ENCODE measurements at places on chromosomes 5 and 9. TPM values are rescaled to one million over a fixed set of nuclear protein-coding genes. Genes with fewer than 3 reads are reported as not detected.

- DNase-seq = no peak
Measured at GRCh38 chr5:176929654-176930053, 30.5 kb upstream of the HK3 start.

PDE8B gene
- total RNA-seq = 5.3 TPM

CNTNAP3 gene
- total RNA-seq = 7.4 TPM

DNA sequence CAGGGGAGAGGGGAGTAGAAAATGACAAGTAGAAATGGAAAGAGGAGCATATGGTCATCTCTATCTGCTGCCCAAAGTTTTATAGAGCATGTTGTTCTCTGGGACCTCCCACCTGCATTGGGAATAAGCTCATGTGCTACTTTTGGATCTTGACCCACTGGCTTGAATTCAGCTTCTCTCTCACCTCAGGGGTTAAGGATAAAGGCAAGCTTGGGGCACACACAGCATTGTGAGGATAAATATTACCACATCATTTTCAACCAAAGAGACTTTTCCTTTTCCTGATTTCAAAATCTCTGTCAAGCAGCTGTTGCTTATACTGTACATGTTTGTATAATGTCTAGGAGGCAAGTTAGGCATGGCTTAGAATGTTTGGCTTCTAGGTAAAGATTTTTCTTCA, 16.6 kb downstream of the ATP10B start:
- no peak for DNase-seq

GRCh38 chr5:173235499-173236394, 741 bp upstream of the NKX2-5 start:
- DNase-seq = no peak

ACTBL2 gene
- not detected for total RNA-seq

GRCh38 chr5:388266-389196, 54.4 kb upstream of the EXOC3 start:
- no peak for DNase-seq

DNA sequence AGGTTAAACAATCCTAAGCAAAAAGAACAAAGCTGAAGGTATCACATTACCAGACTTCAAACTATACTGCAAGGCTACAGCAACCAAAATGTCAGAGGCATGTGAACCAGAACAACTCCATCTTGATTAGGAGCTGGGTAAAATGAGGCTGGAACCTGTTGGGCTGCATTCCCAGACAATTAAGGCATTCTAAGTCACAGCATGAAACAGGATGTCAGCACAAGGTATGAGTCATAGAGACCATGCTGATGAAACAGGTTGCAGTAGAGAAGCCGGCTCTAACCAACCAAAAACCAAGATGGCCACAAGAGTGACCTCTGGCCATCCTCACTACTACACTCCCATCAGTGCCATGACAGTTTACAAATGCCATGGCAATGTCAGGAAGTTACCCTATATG, 252.0 kb downstream of the RASEF start:
- DNase-seq = no peak

DNA sequence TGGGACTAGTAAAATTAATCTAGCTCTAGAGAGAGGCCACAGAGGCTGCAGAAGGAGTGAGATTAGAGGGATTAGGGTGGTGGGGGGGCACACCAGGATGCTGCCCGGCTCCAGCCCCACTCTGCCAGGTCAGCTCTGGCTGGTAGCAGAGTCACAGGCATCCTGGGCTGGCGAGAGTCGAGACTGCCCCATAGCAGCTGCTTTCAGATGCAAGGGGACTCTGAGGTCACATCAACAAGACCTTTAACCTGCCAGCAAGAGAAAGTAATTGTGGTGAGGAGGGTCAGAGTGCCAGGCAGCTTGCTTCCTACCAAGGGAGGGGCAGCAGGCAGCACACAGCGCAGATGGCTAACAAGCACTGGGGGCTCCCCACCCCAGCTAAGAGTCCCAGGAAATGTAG, 7.5 kb downstream of the EPB41L4B start:
- no peak for DNase-seq

ROR2 gene
- total RNA-seq = 3.8 TPM

FABP6 gene
- total RNA-seq = 4.9 TPM

- no peak for DNase-seq
Measured at GRCh38 chr9:28770226-28770625, 1196.9 kb upstream of the C9orf72 start.

- DNase-seq = no peak
Measured at GRCh38 chr5:164184158-164184557, 678.7 kb downstream of the MAT2B start.

DNA sequence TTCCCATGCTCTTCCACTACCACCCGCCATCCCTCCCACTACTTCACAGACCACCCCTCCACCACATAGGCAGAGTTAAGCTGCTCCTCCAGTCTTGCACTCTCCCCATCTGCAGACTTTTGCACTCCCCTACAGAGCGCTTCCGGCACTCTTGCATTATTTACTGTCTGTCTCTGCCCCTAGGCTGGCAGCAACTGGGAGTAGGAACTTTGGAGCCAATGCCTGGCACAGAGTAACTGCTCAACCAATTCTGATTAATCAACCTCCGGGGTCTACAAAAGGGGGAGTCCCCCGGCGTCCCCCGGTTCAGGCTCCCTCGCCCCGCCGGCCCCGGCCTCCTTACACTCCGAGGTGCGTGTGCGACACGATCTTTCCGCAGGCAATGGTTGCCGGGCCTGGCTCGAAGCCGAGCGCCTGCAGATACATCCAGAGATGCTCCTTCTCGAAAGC, 498 bp downstream of the HAUS6 start:
- peak; percentile 59 for DNase-seq

DNA sequence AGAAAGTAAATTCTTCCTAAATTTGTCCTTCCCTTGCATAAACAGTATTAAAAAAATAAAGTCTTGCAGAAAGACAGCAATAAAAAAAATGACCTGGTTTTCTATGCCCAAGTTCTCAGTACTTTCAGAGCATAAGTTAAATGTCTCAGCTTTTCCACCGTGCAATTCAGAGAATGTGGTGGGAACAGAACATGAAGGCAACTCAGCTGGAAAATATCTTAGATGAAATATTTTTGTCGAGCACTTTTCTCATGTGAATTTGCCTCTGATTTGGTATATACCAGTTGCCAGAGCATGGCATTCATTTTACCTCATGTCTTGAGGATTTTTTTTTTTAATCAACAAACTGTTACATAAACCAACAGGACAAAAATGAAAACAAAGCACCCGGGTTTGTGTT, 176.1 kb downstream of the CETN3 start:
- DNase-seq = no peak

DNA sequence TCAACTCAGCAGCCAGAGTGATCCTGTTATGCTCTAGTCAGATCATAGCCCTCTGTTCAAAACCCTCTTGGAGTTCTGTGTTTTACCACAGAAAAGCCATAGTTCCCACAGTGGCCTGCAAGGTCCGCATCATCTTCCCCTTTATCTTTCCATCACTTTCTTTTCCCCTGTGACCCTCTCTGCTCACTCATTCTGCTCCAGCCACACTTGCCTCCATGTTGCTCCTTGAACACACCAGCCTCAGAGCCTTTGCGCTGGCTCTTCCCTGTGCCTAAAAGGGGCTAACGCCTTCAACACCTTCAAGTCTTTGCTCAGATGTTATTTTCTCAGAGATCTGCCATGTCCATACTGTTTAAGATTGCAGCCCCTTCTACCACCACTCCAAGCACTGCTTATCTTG, 26.3 kb downstream of the CSF2 start:
- DNase-seq = no peak

GRCh38 chr9:100689635-100690034, 111.8 kb downstream of the CAVIN4 start:
- no peak for DNase-seq

- no peak for DNase-seq
Measured at GRCh38 chr9:107188376-107188775, 94.7 kb upstream of the RAD23B start.

TTLL11 gene
- total RNA-seq = 11.7 TPM

DNA sequence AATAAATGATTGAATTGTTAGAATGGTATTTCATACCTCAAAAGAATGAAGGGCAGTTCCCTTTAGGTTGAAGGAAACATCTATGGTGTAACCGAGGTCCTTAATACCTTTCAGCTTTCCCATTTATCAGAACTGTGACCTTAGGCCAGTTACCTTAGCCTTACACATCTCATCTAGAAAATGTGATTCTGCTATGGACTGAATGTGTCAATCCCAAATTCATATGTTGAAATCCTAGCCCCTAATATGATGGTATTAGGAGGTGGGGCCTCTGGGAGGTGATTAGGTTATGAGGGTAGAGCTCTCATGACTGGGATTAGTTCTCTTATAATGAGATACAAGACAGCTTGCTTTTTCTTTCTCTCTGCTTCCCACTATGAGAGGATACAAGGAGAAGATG, 441.9 kb downstream of the PLK2 start:
- no peak for DNase-seq
